Cortex of kidney (tissue), 1 donor: ENCODE measurements at places on chromosomes 3 and 15.

- DNase-seq, result no peak
Observed at GRCh38 chr15:87929841-87930240, 326.7 kb downstream of the NTRK3 start.

GRCh38 chr15:92648190-92648875 lies 7.2 kb downstream of the FAM174B start:
- no peak for DNase-seq

GRCh38 chr3:63644212-63644797 lies 8.2 kb upstream of the SNTN start:
- DNase-seq, result no peak

- DNase-seq, result no peak
Observed at GRCh38 chr15:71496336-71496955, 313.9 kb upstream of the NR2E3 start.

- no peak for DNase-seq
Observed at GRCh38 chr3:115691964-115692363, 68.7 kb downstream of the GAP43 start.

DNA sequence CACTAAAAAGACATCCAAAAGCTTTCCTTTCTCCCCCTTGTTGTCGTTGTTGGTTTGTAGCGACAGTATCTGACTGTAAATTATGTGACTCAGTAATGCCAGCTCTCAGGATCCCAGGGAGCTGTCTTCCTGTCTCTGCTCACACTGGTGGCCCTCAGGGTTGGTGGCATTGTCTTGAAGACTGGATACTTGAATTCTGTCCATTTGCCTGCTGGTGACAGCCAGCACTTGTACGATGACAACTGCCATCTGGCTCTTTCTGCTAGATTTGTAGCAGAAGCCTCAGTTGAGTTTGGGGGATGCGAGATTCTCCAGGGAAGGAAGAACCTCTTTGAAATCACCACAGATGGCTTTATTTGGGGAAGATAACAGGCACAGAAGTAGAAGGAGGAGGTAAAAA lies 120.8 kb downstream of the ARPP21 start:
- DNase-seq, result no peak

- no peak for DNase-seq
Observed at GRCh38 chr3:176663837-176664831, 533.1 kb downstream of the TBL1XR1 start.

GRCh38 chr3:77041811-77042210 lies 1.9 kb downstream of the ROBO2 start:
- DNase-seq, result no peak

DNA sequence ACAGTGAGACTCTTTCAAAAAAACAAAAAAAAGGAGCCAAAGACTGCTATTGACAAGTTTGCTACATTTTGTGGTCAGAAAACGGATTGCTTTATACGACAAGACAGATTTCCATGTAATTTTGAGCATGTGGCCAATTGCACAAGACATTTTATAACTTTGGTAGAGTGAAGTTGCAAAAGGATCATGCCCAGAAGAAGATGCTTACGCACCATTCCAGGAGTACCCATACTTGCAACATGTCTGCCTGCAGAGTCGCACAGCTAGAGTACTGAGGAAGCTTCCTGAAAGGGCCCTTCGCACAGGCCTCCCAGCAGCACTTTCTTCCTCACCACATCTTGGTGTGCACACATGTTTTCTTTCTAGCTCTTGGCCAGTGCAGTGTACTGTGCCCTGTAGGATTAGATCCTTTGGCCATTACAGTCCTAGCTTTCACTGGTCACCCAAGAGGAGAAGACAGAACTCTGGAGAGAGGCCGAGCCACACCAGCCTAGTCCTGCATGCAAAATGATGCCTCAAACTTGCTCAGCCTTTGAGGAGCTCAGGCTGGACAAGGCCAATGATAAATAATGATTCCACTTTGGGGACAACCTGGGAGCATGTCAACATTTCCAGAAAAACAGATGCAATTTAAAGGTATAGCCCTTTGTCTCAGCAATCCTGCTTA lies 11.7 kb downstream of the CHDH start:
- DNase-seq, result no peak

DNA sequence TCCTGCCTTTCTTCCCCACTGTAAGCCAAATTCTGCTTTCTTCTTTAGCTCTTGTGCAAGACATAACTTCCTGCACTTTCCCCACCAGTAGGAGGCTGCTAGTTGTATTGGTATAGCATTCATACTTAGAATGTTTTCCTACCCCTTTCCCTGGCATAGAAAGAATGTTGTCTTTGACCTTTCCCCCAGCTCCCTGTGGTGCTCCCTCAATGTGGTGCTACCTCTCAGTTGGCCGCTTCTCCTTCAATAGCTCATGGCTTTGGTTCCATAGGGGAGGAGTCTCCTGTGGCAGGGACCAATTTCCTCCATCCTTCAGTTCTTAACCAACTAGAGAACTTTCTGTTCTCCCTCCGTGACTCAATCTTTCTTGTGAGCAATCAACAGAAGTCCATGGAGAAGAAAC lies 67.5 kb upstream of the AKAP13 start:
- no peak for DNase-seq

DNA sequence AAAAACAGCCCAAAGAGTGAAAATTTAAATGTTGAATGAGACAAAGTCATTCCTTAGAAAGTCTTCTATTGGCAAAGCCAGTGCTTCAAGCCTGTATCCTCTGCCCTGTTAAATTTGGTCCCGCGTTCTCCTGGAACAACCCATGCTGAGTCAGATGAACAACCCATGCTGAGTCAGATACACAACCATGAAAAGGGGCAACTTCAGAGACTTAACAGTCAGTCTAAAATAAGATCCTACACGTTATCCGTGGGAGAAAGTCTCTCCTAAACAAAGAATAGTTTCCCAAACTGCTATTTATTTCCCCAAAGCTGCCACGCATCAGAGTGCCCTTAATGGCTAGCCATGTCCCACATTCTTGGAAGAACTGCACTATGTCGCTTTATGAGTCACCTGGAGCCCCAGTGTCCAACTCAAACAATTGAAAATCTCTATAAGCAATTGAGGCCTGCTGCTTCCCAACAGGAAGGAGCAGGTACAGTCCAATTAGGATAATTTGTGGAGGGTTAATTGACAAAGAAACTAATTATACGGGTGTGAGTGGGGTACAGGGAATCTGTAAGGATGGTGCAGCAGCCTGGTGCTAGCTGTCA lies 66.1 kb downstream of the WHAMM start:
- DNase-seq, result no peak

DNA sequence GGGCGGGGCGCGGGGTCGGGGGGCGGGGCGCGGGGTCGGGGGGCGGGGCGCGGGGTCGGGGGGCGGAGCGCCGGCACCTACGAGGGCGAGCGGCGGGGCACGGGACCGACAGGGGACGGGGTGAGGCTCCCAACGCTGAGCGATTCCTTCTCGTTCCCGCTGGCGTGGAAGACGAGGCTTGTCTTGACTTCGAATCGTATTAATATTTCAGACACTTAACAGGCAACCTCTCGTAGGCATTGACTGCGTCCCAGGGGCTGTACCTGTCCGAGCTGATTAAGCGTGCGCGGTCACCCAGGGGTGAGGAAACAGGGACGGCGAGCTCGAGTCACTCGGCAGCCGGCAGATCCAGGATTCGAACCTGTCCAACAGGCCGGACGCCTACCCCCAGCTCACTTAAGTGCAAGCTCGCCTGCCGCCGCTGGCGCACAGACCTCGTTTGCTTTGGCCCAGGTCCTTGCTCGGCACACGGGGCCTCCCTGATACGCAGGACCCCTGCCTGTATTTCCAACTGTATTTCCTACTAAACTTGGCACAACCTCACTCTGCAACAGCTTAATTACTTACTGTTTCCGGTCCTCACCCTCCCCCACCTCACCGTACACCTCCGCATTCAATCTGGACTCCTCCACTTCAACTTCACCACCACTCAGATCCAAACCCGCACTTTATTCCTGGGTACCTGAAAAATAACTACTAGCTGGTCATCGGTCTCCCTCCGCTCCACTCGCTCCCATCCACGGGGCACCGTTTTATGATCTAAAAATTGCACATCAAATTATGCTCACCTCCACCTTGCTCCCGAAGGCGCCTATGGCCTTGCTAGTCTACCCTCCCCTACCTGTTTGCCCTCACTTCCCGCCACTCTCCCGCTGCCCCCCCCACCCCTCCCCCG lies 722 bp upstream of the ZXDC start:
- no peak for DNase-seq
